Stimulated activated CD8-positive, alpha-beta memory T cell treated with anti-CD3 and anti-CD28 coated beads, Interleukin-7, amount 100 ng/mL, for 48 hours (primary cell): ENCODE measurements at places on chromosomes 2 and 18.

GRCh38 chr2:235958221-235958930 is 209.8 kb downstream of the GBX2 start:
- no peak for DNase-seq

GRCh38 chr2:144671695-144672455 is 152.0 kb upstream of the ZEB2 start:
- DNase-seq: no peak

DNA sequence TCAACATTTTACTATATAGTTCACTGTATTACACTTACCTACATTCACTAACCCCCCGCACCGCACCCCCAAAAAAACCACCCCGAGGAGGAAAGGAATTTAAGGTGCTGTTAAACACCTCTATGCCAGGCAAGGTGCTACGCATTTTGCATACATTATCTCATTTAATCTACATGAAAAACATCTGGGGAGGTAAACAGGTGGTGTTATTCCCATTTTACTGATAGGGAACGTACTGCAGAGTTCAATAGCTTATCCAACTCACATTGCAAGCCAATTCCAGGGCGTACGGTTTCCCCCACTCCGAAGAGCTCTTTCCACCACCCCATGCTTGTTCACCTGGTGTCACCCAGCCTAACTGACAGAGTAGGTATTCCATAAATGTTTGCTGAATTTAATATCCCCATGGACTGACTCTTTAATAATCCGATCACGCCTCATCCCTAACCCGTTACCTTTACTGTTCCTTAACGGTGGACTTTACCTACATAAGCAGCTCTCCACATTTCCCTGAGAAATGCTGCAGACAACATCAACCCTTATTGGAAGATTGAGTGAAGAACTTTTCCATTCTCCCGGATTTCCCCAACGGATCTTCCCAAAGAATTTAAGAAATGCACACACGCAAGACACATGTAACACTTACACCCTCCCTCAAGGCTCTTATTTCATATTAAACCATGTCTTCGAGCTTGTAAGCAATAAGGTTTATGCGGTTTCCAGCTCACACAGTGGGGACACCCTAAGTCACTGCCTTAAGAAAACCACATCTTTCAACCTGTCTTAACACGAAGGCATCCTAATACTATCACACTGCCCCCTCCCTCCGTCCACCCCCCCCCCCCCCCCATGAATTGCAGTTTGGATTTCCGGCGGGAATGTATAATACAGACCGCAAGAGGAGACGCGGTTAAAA is 1.2 kb downstream of the RAPH1 start:
- no peak for DNase-seq

DNA sequence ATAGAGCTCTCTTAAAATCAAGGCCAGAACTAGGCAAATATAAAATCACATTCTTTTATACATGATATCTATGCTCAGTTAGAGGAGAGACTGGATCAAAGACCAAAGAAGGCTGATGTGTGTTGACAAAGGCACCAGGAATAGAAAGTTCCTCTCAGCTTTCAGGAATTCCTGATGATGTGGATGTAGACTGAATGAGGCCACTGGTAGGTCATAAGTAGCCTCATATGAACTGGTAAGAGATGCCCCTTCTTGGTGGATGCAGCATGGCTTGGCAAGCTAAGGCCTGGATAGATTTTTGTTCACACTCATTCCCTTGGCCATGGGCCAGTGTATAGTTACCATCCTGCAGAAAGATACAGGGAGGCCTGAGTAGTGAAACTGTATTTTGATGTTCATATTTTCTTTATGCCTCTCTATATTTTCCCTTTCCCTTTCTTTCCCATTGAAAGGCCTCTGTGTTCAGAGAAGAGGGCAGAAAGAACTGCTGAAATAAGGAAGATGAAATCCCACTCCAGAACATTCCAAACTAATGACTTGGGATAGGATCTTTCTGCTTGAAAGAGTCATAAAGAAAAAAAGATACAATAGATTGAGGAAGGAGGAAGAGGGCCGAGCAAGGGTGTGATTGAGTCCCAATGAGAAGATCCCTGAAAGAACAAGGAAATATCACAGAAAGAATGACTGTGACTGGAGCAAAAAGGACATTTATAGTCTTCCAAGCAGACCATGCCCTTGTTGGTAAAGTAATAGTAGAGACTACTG is 2182.7 kb upstream of the PIK3C3 start:
- no peak for DNase-seq

DNA sequence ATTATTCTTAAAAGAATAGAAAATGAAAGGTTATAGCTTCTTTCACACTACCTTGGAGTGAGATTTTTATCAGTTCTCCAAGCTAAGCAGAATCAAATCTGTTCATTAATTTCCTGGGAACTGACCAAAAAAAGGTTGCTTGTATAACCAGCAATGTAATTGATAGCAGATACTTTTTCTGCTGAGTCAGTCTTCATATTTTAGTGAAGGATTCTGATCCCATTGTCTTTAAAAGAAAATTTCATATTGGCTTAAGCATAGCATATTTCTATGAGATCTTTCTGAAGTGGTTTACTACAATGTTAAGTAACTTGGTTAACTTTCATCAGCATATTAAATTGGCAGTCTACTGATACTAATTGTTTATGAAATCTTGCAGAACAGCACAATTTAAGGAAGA is 338.0 kb downstream of the TMX3 start:
- DNase-seq: no peak

- no peak for DNase-seq
These were observed 92.0 kb downstream of the USP40 start for GRCh38 chr2:233474308-233475160.

- no peak for DNase-seq
These were observed 164.1 kb upstream of the RASGRP3 start for GRCh38 chr2:33312355-33312754.

- DNase-seq: no peak
These were observed 26.1 kb upstream of the SERTAD2 start for GRCh38 chr2:64679673-64680425.

DNA sequence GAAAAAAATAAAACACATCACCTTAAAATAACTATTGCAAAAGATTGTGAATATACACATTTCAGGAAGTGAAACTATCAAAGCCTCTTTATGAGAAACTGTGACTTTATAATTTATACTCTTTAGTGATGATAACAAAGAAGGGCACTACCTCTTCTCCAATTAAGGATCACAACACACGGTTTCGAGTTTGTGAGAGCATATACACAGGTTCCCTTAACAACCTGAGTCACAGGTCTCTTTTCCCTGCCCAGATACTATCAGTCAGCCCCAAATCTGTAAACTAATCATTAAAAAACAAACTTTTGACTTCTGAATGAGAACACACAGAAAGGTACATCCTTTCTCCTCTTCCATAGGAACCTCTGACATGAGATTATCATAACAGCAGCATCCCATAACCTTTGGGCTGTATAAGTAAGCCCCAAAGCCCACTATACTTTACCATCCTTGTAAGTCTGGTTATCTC is 44.9 kb downstream of the PTPN2 start:
- no peak for DNase-seq

GRCh38 chr2:127105656-127106456 is 1.1 kb downstream of the BIN1 start:
- no peak for DNase-seq

DNA sequence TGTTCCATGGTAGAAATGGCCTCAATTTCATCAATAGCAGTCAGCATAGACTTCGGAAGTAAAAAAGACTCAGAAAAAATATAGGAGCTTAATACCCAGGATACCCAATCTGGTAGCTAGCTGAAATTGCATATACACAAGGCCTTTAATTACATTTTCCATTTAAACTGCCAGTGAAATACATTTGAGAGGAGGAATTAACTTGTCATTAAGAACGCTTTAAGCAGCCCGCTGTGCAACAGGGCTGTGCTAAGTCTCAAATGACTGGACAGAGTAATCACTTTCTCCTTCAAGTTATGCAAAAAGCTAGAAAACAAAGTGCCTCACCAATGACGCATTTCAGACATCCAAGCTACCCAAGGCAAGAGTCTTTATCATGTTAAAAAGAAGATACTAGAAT is 558.8 kb downstream of the MBD2 start:
- no peak for DNase-seq

GRCh38 chr18:8162802-8163201 is 446.4 kb upstream of the RAB12 start:
- no peak for DNase-seq

GRCh38 chr2:21763501-21763900 is 639.7 kb downstream of the TDRD15 start:
- DNase-seq: no peak

GRCh38 chr2:85537600-85538506 is 1.1 kb upstream of the MAT2A start:
- no peak for DNase-seq

- no peak for DNase-seq
These were observed 4.3 kb downstream of the IGFBP5 start for GRCh38 chr2:216690853-216691741.

- no peak for DNase-seq
These were observed 19.2 kb upstream of the IL36G start for GRCh38 chr2:112958428-112959108.

DNA sequence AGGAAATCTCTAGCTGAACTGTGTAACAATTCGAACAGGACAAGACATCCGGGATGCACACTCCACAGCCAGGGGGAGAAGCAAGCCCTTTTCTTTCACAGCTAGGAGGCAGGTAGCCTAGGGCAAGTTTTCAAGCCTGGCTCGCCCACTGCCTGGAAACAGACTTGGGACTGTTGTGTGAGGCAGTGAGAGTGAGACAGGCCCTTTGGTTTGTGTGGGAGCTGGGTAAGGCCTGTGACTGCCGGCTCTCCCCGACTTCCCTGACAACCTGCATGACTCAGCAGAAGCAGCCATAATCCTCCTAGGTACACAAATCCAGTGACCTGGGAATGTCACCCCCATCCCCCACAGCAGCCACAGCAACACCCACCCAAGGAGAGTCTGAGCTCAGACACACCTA is 179.7 kb downstream of the WDPCP start:
- DNase-seq: no peak

DNA sequence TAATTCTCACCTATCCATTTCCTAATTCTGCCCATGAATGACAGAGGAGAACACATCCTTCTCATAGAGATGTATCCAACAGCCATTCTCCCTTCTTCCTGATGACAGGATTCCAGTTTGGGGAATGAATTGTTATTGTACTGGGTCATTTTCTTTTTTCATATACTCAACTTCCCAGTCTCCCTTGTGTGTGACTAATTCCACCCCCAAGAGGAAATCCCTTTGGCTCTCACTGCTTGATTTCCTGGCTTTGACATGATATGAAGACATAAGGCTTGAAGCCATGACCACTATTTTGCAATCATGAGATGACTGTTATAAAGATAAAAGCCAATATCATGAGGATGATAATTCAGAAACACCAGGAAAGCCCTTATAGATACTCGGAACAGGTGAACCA is 384.7 kb upstream of the ACVR2A start:
- no peak for DNase-seq

DNA sequence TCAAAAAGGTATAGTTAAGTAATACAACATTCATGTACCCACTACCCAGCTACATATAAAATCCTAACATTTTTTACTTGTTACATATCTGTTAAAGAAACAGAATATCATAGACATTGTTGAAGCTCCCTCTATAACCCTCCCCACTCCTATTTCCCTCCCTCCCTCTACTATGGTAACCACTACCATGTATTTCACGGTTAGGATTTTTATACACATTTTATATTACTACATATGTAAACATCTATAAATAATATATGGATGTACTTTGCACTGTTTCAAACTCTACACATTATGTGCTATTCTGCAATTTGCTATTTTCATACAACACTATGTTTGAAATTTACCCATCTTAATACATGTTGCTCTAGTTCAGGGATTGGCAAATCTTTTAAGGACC is 36.3 kb downstream of the THOC1 start:
- DNase-seq: no peak

- no peak for DNase-seq
These were observed 51.0 kb upstream of the ROCK2 start for GRCh38 chr2:11395389-11395788.

- DNase-seq: no peak
These were observed at the start of gene ZNF385B for GRCh38 chr2:179861416-179862067. Gene ZNF385B (minus strand): TSS chr2:179861612.

DNA sequence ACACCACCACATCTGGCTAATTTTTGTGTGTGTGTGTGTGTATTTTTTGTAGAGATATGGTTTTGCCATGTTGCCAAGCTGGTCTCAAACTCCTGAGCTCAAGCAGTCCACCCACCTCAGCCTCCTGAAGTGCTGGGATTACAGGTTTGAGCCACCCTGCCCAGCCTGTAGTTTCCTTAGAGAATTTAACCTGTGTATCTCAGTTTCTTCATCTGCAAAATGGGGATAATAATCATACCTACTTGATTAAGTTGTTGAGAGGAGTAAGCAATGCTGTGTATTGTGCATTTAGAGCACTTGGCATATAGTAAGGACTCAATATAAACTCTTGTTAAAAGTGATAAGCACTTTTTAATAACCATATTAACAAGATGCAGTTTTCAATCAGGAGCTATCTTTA is 6.3 kb upstream of the SANBR start:
- no peak for DNase-seq

DNA sequence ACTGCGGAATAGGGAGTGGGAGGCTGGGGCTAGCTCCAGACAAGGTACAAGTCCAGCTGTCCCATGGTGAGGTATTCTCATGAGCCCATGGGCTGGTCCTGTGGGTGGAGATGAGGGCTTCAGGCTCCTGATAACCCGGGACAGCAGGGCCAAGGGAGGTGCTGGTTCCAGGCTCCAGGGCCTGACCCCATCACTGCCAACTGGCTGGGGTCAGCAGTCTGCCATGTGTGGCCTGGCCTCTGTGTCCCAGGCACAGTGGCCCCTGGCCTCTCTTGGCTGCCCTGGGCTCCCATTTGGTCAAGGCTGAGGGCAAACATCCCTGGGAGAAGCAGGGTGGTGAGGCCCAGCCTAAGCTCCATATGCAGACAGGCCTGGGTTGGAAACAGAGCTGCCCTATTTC is 966 bp upstream of the OXER1 start:
- no peak for DNase-seq

DNA sequence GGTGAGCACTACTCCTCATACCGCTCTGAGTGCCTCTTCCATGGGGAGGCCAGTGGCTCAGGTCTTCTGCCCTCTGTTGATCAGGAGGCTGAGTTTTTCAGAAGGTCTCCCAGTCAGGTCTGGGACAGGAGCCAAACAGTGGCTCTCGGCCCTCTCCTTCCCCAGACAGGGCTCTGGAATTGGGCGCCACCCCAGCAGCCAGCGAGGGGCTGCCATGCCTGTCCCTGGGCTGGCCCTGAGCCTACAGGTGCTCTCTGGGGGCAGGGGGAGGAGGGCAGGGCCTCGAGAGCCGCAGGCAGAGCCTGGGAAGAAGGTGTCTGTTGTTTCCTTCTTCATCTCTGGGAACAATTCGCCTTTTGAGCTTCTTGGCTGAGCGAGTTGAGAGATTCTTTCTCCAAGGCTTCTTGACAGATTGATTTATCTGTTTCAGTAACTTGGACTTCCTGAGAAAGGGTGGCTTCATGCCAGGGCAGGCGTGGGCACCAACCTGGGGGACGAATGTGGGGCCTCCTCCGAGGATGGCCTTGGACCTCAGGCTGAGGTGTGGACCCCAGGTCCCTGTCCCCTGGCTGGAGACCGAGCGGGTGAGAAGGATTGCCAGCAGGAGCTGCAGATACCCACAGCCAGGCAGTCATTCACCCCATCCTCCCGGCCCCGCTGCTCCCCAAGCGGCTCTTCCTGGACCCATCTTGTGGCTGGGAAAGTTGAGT is 64.7 kb upstream of the GLI2 start:
- DNase-seq: no peak
